Left renal cortex interstitium (tissue), 4 donors: ENCODE measurements at places on chromosomes 1 and 21.

DNA sequence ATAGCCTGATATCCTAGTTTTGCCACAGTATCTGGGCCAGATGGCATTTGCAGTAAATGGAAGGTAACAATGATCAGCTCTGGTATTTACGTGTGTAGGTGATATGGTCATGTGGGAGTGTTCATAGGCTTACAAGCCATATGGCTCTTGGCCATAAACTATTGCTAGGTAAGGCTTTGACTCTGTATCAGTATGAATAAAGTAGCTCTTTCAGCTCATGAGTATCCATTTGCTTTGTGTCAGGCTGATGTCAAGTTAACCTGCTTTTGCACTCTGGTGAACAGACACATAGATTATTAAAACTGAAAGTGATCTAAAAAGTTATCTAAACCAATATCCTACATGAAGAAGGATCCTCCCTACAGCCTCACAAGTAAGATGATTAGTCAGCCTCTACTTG lies 69.0 kb downstream of the DDR2 start:
- no peak for DNase-seq

- DNase-seq: peak; percentile 52
These were observed 5.6 kb upstream of the SLC2A5 start for GRCh38 chr1:9075022-9075421.

- no peak for DNase-seq
These were observed 113.1 kb upstream of the COL6A1 start for GRCh38 chr21:45868488-45868887.

DNA sequence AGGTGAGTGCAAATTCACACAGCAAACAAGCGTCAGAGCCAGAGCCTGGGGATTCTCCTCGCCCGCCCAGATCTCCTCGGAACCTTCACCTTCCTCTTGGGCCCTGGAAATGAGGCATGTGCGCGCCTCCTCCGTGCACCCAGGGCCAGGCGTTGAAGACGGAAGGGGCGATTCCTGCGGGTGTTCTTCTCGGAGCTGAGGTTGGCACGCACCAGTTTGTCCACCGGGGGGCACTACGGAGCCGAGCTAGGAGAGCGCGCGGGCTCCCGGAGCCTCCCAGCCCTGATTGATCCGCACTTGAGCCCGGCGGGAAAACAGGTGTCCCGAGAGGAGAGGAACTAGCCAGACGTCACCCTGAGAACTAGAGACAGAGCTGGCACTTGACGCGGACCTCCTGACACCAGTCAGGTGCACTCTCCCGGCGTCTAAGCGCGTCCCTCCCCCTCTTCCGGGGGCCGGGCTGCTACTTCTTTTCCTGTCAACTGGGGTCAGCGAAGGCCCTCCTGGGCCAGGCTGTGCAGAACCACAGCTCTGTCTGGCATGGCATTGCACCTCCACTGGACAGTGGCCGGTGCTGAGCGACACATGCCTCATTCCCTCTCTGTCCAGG lies 18.3 kb upstream of the SERINC2 start:
- no peak for DNase-seq

DNA sequence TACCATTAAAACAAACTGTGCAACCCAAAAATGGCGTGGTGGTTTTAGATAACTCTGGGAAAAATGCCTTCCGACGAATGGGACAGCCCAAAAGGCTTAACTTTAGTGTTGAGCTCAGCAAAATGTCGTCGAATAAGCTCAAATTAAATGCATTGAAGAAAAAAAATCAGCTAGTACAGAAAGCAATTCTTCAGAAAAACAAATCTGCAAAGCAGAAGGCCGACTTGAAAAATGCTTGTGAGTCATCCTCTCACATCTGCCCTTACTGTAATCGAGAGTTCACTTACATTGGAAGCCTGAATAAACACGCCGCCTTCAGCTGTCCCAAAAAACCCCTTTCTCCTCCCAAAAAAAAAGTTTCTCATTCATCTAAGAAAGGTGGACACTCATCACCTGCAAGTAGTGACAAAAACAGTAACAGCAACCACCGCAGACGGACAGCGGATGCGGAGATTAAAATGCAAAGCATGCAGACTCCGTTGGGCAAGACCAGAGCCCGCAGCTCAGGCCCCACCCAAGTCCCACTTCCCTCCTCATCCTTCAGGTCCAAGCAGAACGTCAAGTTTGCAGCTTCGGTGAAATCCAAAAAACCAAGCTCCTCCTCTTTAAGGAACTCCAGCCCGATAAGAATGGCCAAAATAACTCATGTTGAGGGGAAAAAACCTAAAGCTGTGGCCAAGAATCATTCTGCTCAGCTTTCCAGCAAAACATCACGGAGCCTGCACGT lies 82.1 kb downstream of the PRDM2 start:
- no peak for DNase-seq

GRCh38 chr1:17375651-17376050 lies 3.7 kb downstream of the PADI6 start:
- no peak for DNase-seq

GRCh38 chr21:44533121-44533890 lies 6.7 kb downstream of the KRTAP10-1 start:
- DNase-seq: no peak

DNA sequence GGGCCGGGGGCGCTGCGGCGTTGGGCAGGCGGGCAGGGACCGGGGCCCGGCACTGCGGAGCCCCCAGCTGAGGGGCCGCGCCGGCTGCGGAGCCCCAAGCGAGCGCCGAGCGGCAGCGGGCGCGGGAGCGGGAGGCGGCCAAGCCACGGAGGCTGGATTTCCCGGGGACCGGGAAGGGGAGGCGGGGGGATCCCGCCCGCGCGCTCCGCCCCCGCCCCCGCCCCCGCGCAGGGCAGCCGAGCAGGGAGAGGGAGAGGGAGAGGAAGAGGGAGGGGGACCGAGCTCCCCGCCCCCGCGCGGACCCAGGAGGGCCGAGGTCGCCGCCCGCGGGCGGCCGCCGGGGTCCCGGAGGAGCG lies at the start of gene DLGAP3:
DLGAP3 (minus strand) TSS at position 154 of the 356 bp plus-strand sequence. CDS start 24,267 bp downstream, outside the sequence.
- DNase-seq: no peak

- DNase-seq: no peak
These were observed 865.1 kb upstream of the ADAMTS5 start for GRCh38 chr21:27831816-27832569.

DNA sequence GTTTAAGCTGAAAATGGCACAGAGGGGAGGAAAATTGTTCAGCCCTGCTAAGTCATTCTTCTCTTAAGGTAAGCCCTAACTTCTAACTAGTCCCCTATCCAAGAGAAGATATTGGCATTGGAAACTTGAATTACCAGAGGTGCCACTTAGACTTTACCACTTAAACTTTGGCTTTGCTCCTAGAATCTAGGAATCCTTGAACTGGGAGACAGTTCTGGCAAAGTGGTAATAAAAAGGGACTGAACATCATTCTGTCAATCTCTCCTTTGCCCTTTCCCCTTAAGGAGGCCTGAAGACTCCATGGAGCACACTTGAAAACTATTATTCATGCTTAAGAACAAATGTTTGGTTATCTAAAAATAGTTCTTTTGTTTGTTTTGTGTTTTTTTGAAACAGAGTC lies 8.4 kb downstream of the ATP1A4 start:
- DNase-seq: no peak

GRCh38 chr1:115168026-115168425 lies 78.7 kb upstream of the TSPAN2 start:
- no peak for DNase-seq

DNA sequence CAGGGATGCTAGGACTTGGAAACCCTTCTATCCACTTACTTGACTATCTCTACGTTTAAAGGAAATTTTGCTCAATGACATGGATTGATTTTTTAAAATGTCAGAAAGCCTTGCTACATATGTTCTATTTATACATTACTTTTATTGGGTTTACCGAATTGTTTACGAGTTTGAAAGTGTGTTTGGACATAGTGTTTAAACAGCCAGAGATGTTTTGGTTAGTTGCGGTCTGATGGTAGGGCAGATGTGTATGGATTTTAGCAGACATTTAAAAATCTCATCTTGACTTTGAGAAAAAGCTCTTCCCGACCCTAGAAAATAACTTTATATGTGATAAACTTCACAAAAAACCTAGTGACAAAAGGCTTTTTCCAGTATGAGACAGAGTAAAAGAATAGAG lies 513.7 kb downstream of the PLA2G4A start:
- DNase-seq: no peak

GRCh38 chr1:234553240-234554188 lies 56.5 kb downstream of the IRF2BP2 start:
- DNase-seq: no peak

DNA sequence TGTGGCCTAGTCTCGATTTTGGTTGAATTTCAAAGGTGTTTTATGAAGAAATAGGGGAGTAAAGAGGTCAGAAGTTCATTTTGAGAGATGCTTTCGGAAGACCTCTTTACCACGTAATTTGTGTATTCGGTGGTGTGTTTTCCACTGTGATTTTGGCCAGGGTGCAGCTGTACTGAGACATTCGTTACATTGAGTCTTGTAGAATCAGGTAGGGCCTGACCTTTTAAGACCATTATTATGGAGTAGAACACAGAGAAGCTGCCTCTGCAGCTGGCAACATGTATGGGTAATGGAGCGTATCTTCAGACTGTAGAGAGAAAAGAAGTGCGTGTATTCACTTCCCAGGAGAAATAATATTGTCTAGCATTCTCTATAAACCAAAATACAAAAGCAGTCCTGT lies 326.5 kb downstream of the PDE4B start:
- DNase-seq: no peak

DNA sequence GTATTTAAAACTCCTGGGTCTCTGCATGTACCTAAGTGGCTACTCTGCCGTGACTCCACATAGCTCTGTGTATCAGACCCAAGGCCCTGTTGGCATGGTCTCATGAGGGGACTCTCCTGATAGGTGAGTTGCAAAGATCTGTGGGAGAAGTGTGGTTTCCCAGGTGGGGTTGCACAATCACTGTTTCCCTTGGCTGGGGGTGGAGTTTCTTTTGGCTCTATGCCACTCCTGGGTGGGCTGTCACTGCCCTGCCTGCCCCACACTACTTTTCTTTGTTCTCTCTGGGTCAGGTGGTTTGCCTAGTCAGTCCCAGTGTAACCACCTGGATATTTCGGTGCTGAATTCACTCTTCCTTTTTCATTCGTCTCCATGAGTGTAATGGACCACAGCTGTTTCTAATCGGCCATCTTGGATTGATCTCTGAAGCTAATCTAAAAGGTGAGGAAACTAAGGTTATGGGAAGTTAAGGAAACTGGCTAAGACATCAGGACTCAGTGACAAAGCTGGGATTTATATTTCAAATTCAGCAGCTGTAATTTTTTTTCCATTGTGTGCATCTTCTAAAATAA lies 97.1 kb upstream of the CACYBP start:
- no peak for DNase-seq

- DNase-seq: no peak
These were observed 49.0 kb downstream of the TOR1AIP2 start for GRCh38 chr1:179828554-179829110.

- no peak for DNase-seq
These were observed 35.0 kb upstream of the GRHL3 start for GRCh38 chr1:24284156-24284471.

DNA sequence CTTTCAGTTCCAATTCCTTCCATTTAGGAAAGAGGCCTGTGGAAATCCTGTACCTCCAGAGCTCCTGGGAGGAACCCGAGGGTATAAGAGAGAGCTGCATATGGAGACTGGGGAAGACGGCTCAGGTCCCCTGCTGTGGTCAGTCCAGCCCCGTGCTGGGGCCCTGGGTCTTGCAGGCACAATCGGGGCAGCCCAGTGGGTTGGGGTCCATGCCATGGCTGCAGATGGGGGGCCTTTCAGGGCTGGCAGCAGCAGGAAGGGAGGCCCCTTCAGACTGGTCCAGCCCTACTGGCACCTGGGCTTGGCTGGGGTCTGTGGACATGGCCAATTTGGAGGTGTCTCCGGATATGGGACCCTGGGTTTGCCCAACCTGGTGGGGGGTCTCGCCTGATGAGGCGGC lies 18.2 kb downstream of the HTR6 start:
- DNase-seq: no peak

GRCh38 chr1:10161541-10162290 lies 48.7 kb upstream of the KIF1B start:
- DNase-seq: no peak

GRCh38 chr1:180231506-180231921 lies 1.4 kb downstream of the LHX4 start:
- DNase-seq: no peak
